ENCODE measurements at places on chromosomes 4 and X.
A peak's percentile ranks its signal among the peaks of the same experiment; 100 is the strongest.

DNA sequence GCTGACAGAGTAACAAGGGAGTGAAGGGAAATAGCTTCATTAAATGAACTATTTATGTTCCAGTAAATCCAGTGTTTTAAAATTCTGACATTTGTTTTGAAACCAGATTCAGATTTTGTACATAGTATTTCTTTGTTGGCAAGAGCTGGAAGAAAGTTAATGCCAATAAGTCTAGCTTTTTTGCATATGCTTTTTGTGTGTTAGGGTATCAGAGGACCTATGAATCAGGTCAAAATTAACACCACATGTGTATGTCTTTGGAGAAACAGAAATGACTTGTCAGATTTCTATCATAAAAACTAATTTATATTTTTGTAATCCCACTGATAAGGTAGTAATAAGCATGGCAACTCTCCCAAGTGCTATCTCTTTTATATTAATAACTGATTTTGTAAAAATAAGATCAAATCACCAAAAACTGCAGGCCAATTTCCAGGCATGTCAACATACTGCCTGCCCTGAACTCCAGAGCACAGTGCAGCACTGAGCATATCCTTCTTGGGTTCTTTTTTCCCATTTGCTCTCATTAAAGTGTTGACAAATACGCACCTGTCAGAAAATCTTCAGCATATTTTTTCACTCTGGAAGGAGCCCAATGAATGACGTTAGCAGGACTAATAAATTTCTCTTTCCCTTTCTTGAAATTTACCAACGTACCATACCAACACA, 65.5 kb downstream of the SH3RF1 start:
- no peak for DNase-seq

GRCh38 chrX:108261549-108262203, 170.1 kb downstream of the ATG4A start:
- DNase-seq: no peak

DNA sequence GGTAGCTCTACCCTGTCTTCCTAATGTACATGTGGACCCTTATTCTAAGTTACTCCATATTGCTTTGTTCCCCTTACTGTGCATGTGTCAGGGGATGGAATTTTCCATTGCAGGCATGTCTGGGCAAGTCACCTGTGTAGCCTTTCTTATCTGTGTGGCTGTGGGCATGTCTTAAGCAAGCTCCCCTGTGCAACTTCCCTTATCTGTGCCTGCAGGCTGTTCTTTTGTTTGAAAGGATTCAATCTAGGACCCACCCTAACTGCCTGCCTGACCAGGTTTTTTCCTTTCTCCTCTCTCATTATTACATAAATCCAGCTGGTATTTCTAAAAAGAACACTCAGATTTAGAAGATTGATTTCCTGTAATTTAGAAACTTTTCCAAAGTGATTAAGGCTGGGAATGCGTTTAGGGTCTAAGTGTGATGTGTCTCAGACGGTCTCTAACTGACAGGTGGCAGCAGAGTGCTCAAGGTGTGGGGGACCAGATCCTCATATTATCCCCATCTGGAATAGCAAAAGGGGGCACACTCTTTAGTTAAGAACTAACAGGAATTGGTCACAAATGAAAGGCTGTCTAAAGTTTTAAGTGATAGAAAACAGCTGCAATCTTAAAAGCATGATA, 198.9 kb upstream of the PPP1R2C start:
- DNase-seq: no peak

- DNase-seq: no peak
These were observed 836.0 kb downstream of the TRIML1 start for GRCh38 chr4:188975271-188975670.

DNA sequence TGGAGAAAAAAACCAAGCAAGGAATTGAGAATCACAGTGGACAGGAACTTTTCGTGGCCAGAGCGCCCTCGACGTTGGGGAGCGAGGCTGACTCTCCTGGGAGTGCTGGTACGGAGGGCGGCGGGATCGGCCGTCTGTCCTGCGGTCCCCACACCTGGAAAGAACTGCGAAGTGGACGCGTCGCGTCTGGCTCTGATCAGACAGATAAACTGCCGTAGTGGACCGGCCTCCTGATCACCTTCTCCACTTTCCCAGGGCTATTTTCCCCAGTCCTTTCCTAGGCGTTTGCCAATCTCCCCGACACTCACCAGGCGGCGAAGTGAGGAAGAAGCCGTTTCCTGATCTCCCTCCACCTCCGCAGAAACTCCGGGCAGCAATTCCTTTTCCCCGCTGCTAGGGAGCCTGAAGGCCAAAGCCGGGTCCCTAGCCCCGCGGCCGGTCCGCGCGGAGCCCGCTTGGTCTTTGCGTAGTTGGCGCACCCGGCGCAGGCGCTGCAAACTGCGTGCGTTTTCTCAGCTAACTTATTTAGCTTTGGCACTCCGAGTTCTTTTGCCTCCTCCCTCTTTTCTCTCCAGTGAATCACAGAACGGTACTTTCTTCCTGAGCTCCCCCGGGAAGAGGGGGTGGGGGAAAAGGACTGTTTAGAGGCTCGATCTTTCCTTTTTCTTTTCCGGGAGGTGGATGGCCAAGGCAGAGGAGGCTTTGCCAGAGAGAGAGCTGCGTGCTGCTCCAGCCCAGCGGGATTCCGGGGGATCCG, at the start of gene ARSJ:
Gene ARSJ, minus strand, starts transcription at position 500 of the 757 bp plus-strand sequence. CDS start 813 bp downstream, outside the sequence.
- peak; percentile 7 for DNase-seq

- DNase-seq: no peak
These were observed 351.9 kb upstream of the FAT1 start for GRCh38 chr4:187075514-187075913.

- no peak for DNase-seq
These were observed 40.4 kb upstream of the NOCT start for GRCh38 chr4:138975225-138975624.

- DNase-seq: no peak
These were observed 1353.4 kb downstream of the FSTL5 start for GRCh38 chr4:160810424-160810823.

DNA sequence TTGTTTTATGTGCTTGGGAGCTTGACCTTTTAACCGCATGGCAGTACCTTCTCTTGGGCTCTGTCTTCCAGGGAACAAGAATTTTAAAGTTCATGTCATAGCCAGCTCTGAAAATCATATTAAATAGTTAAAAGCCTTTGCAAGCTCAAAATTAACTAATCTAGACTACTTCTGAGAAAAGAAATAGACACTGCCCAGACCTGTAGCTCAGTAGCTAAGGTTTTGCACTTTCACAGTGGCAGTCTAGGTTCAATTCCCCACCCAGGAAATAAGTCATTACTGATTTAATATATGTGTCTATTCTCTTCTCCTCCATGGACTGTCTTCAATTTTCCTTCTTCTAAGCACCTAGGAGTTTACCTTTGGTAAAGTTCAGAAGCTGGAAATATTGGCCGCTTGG, 27.4 kb downstream of the HSD17B11 start:
- no peak for DNase-seq

DNA sequence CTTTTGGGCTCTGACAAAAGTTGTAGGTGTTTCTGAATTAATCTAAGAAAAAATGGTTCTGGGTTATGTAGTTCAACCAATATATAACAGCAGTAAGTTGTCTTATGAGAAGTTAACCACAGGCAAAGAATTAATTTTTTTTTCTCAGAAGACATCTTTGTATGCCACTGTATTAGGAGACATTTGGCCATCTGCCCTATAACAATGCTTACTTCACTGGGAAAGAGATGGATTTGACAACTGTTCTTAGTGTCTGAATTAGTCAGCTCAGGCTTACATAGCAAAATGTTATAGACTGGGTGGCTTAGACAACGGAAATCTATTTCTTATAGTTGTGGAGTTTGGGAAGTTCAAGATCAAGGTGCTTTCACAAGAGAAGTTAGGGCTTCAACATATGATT, 508.1 kb downstream of the STIM2 start:
- no peak for DNase-seq

- DNase-seq: no peak
These were observed 62.4 kb downstream of the NBDY start for GRCh38 chrX:56791456-56791855.

DNA sequence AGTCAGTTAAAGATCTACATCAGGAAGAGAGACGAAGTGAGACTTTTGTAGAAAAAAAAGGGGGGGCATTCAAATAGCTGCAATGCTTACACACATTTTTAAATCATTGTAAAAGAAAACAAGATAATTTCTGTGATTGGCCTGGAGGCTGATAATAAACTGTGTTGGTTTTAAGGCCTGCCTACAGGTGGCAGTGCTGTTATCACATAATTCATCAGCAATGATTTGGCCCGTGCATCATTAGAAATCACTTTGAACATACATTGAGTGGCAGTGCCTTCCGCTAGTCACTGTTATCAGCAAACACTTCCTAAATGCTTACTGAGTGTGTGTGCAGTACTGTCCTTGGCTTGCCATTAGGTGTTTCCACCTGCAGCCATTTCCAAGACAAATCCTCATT, 831.9 kb downstream of the TRIML1 start:
- DNase-seq: no peak

DNA sequence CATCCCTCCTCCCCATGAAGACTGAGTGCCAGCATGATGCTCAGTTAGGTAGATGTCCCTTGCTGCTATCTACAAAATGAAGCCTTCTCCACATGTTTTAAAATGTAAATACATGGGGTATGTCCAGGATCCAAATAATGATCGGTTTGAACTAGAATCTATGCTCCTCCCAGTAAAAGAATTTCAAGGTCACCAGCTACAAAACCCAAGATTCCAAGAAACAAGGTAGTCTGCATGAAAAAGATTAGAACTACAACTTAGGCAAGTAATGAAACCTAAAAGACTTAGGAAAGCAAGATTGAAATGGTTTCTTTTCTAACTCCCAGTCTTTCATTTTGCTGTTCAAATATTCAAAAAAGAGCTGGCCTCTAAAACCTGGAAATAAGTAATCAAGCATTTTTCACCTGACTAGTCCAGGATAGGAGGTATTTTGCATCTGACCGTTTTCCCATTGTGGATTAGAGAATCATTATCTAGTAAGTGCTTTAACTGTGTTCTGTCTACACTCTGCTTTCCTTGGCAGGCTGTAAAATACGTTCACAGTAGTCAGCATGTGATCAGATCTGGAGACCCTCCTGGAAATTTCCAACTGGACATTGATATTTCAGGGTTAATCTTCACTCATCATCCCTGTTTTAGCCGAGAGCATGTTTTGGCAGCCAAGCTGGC, 57.4 kb downstream of the CC2D2A start:
- no peak for DNase-seq

GRCh38 chrX:24899391-24899790, 116.4 kb downstream of the ARX start:
- no peak for DNase-seq

DNA sequence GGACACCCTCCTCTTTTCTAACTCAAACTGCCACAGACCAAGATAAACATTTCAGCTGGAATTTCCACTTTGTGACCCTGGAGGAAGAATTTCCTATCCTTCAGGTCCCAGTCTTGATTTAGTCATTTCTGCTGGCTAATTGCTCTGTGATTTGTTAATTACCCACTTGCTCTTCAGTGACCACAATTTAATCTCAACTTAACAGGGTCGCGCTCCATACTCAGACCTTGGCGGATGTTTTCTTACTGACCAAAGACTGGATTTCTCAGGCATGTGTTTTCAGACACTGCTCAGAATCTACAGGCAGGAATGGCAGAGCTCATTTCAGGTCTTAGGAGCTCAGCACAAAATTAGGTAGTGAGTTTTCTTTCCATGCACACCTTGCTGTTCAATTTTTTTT, 188.9 kb downstream of the ASMT start:
- no peak for DNase-seq

DNA sequence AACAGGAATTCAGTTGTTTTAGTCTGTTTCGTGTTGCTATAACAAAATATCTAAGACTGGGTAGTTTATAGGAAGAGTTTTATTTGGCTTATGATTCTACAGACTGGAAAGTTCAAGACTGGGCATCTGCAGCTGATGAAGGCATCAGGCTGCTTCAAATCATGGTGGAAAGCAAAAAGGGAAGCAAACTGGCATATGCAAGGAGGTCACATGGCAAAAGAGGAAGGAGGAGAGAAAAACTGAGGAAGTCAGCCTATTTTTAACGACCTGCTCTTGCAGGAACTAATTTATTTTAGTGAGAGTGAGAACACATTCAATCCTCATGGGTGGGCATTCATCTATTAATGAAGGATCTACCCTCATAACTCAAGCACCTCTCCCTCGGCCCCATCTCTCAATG, 363.1 kb upstream of the HS3ST1 start:
- DNase-seq: no peak

GRCh38 chrX:108590496-108590895, 145.9 kb downstream of the IRS4 start:
- DNase-seq: no peak

DNA sequence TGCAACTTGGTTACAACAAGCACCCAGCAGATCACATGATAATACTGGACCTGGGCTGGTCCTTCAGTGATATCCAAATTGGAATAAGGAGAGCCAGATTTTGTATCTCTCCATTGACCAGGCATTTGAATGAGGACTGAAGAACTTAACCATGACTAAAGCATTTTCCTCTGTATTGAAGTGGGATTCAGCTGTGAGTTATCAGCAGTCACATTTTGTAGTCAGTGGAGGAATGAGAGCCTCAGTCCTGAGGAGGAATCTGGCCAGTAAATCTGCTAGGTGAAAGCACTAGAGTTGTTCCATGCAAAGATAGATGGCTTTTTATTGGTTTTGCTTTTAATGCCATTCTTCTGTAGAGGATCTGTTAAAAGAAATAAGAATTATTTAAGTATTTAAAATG, 1506.0 kb downstream of the PCDH7 start:
- no peak for DNase-seq

- DNase-seq: no peak
These were observed 8.5 kb downstream of the COL25A1 start for GRCh38 chr4:109294006-109294405.

GRCh38 chr4:23972187-23972586, 82.3 kb upstream of the PPARGC1A start:
- DNase-seq: no peak

DNA sequence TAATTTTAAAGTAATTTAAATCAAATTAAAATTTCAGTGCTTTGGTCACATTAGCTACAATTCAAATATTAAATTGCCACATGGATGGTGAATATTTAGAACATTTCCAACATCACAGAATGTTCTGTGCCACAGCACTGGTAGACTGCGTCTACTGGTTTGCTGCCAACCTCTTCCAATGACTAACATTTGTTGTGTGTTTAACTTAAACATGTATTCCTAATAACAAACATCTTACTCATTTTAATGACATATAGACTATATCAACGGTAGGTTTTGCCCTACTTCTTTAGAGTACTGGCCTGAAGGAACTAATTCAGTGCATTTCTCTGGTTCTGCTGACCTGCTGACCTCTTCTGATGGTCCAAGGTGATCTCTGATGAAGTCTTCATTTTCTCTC, 157.6 kb downstream of the DCK start:
- DNase-seq: no peak

DNA sequence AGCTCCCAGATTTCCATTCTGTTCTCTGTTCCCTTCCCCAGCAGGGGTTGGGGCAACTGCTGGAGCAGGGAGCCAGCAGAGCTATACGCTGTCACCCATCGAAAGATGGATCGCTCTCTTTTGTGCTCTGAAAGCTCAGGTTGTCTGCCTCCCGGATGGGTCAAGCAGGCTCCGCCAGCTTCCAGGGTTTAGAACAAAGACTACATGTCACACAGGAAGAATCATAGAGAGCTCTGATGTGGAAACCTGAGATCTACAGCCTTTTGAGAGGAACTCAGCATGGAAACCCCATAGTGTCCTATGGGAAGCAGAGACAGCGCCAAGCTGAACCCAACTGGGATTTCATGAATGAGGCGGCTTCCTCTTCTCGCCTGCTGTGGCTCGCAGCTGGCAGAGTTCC, 205.4 kb downstream of the HS3ST1 start:
- DNase-seq: no peak

All from stimulated activated CD4-positive, alpha-beta T cell treated with anti-CD3 and anti-CD28 coated beads, TNF-alpha, amount 100 ng/mL, for 4 hours (primary cell).